ENCODE measurements at places on chromosomes 4 and X.

DNA sequence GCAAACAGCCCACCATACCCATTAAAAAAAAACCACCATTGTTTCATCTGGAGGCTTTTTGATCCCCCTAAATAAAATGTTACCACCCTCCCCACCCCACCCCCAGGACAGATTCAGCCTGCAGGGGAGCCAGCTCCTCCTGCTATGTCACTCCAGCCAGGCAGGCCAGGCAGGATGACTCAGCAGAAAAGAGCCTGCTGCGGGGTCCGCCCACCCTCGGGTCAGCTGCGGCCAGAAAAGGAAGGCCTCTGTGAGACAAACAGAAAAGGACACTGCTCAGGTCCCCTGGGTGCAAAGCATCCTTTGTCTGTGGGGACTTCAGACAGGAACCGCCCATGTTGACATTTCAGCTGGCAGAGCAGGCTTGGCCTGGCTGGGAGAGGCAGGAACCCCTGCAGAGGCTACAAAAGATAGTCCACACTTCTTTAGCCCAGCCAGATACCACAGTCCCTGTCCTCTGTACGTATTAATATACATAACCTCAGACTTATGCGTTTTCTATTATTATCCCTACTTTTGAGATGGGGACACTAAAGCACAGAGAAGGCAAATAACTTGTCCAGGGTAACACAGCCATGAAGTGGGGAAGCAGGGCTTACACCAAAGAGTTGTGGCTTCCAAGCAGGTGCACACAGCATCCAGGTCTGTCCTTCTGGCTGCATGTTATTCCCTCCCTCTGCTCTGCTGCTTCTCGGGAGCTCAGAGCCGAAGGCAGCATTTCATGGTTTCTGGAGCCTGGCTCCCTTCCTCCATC lies 147.7 kb downstream of the CPEB2 start:
- ATAC-seq, result peak; percentile 14

DNA sequence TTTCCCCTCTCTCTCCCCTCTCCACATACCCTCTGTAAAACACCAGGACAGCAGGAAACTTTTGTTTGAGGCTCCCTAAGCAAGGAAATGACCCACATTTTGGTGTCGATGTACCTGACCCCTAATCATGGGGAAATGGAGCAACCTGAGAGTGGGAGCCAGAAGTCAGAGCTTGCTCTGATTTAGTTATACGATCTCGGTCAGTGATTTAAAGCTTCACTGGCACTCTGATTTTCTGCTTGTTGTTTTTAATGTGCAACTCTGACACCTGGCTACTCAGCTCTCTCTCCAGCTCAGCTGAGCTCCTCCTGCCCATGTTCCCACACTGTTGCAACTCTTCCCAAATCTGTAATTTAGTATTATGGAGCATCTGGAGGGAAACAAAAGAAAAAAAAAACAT lies 408.6 kb downstream of the ADAM29 start:
- ATAC-seq, result no peak

GRCh38 chrX:70720721-70721120 lies 187.8 kb downstream of the TEX11 start:
- ATAC-seq, result no peak

- ATAC-seq, result no peak
Observed at GRCh38 chr4:71290476-71290875, 48.3 kb upstream of the SLC4A4 start.

DNA sequence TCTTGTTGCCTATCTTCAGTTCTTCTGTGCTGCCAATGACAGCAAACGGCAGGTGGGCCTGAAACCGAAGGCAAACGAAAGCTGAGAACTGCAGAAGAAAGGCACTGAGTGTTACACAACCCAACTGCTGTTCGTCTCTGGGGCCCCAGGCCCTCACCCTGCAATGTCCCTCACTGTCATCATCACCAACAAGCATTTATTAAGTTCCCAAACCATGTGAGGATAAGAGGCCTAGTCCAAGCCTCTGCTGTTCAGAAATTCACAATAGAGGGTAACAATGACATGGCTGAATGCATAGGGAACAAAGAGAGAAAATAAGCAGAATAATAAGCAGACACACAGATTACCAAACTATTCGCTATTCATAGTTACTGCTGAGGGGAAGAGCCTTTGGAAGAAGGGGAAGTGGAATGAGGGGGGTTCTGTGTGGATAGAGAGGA lies 34.5 kb upstream of the NKRF start:
- ATAC-seq, result no peak
